ENCODE measurements at places on chromosomes 1 and 21.

DNA sequence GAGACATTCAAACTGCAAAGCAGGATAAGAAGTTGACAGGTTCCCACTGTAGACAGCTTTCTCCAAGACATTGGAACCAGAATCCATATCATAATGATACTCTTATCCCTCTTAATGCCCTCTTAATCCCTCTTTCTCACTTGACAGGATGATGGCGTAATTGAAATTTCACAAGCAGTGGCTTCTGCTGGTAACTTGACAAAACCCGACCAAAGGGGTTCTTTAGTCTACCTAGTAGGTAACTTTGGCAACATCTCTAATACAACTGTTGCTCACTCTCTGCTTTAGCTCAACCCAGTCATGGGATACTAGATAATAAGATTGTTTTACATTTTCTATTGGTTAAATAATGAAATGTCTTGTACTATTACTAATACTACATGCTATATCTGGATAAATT, 34.7 kb downstream of the S100A10 start:
- DNase-seq, result no peak

- no peak for DNase-seq
Observed at GRCh38 chr1:113508364-113509164, 118.2 kb downstream of the MAGI3 start.

- DNase-seq, result no peak
Observed at GRCh38 chr1:157819896-157820295, at the start of gene FCRL1. Gene FCRL1, minus strand, starts transcription at chr1:157820120. Its CDS starts 83 bp downstream, at chr1:157820037.

DNA sequence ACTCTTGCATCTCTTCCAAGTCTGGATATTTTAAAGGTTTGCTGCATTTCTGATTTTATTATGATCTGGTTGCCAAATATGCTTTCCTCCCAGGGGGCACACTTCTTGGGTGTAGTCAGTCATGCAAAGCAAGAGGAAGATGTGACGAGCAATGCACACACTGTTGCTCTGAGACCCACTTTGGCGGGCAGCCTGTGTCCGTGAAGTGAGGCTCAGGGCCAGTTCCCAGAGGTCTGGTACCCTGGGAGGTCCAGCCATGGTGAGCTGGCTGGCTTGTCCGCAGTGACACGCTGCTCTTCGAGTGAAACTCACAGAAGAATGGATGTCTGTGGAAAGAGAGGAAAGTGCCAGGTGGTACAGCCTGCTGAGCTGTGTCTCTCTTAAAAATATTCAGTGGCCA, 52.8 kb upstream of the EDN2 start:
- DNase-seq, result no peak

GRCh38 chr21:41460578-41461527, 34.8 kb downstream of the MX1 start:
- no peak for DNase-seq

DNA sequence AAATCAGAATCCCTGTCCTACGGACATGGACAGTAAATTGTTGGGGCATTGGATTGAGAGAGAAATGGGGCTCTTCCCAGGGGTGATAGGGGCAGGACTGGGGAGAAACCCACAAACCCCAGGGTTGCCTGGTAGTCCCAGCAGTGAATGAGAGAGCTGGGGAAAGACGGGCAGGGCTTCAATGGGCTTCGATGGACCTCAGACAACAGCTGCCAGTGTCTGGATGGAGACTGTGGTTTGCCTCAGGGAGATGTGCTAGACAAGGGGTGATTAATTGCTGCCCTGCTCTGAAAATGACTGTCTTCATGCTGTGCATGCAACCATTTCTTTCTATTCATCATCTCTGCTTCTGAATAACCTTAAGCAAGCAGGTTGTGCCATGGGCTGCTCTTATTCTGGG, 7.4 kb downstream of the GPR25 start:
- no peak for DNase-seq

GRCh38 chr21:37168666-37169065, 95.6 kb downstream of the TTC3 start:
- no peak for DNase-seq

DNA sequence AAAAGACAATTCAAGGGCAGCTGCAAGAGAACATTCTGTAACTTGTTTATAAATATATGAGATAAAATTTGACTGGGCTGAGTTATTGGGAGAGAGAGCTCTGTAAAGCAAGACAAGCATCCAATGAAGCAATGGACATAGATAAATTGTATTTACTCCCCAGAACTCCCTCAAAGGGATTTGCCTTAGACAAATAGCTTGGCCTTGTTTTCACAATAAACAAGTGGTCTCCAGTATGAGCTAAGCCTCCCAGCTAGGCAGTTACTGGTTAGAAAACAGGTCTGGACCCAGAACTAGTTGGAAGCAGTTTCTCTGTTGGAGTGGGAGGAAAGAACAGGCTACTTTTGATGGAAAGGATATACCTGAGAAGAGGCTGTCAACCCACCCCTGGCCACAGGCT, 25.2 kb upstream of the SUCO start:
- no peak for DNase-seq

DNA sequence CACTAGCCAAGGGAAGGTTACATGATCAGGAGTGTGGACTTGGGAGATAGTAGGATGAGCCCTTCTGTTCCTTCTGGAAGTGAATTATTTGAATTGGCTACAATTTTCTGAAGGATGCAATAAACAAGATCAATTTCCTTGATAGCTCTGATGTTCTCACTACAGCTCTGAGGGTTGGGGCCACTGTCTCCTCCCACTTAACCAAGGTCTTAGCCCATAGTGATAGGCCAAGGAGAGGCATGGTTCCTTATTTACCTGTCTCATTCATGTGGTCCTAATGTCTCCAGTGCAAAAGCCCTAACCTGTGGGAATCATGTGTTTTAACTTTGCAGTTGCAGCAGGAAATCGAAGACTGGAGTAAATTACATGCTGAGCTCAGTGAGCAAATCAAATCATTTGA, 34.8 kb downstream of the MIA3 start:
- DNase-seq, result no peak

GRCh38 chr1:33338440-33339211, 17.7 kb upstream of the A3GALT2 start:
- DNase-seq, result peak; percentile 21

GRCh38 chr1:219235903-219236481, 62.3 kb downstream of the LYPLAL1 start:
- peak; percentile 10 for DNase-seq

DNA sequence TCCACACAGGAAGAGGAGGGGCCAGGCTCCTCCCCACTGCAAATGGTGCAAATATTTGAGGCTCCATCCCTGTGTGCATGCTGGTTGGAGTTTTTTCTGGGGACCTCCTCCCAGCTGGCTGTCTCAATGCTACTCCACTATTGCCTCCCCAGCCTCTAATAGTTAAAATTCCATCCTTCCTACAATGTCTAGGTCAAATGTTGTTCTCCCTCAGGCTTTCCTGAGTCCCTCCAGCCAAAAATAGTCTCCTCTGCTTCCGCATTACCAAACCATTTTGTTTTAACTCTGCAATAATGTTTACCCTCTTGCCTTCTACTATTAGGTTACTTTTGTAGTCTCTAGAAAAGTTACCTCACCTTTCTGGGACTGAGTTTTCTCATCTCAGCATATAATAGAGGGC, 29.6 kb upstream of the FMO1 start:
- no peak for DNase-seq

- no peak for DNase-seq
Observed at GRCh38 chr1:167409183-167409582, 109.1 kb downstream of the CD247 start.

GRCh38 chr1:145707183-145707867, at the start of gene PDZK1:
Gene PDZK1, minus strand, starts transcription at chr1:145707368. Its CDS starts 19,347 bp downstream, at chr1:145688021.
- no peak for DNase-seq

DNA sequence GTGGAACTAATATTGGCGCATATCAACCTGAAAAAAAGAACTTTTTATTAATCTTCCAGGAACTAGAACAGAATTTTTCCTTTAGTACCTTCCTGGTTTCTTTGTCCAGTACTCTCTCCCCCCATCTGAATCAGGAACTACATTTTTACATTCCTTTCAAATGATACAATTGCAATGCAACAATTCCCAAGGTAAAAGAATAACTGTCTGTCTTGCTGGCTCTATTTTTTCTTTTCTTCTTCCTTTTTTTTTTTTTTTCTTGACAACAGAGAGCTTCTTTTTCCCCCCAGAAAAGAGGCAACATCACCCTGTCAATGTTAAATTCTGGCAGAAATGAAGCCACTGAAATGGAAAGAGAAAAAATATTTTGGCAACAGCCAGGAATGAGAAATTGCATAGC, 4.5 kb upstream of the CD101 start:
- DNase-seq, result no peak

DNA sequence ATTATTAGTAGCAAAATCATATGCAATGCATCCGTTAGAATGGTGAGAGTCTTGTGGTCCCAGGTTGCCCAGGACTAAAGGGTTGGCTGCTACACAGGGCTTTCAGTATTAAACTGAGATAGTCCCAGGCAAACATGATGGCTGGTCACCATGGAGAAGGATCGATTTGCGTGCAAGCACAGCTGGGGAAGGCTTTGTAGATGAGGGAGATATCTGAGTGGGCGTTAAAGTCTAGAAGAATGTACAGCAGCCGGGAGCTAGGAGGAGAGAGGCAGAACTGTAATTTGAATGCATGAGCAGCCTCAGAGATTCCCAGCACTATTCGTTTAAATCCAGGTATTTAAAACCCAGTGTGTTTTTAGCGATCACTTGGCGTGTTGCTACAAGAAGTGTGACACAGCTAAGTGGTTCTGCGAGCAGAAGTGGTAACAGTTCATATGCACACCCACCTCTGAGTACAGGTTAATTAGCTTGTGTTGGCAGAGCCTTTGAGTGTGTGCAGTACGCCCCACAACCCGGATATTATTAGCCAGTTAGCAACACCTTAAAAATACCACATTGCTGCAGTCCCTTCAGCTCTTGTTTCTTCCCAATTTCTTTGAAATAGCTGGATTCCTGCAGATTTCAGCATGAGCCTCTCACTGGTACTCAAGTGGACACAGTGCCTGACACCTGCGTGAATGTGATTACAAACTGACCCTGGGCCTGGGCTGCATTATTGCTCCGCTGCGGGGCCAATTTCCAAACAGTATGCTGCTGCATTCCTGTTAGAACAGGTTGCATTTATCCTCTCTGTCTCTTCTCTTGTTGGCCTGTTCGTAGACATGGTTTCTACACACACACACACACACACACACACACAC, 67.2 kb upstream of the SCAF4 start:
- DNase-seq, result no peak

GRCh38 chr1:193418745-193419058, 232.3 kb upstream of the B3GALT2 start:
- DNase-seq, result no peak

DNA sequence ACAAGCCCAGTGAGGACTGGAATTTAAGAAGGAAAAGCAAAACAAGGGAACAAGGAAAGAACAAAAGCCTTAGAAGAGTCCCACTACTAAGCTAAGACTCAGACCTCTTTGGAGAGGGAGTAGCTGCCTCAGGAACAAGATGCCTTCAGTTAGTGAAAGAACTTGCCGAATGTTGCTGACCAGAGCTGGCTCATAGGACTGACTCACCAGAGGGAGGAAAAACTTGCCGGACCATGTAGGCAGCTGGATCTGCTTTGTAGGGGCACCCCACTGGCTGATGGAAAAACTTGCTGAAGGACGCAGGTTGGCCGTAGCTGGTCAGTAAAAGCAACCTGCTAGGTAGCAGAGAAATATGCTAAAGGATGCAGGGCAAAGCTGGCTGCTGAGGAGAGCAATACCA, 15.3 kb upstream of the ZSWIM5 start:
- DNase-seq, result no peak

- DNase-seq, result no peak
Observed at GRCh38 chr1:15931884-15932283, 44.0 kb downstream of the ZBTB17 start.
